Esophagus squamous epithelium (tissue), 5 donors: ENCODE measurements at places on chromosomes 6 and 20.
A peak's percentile ranks its signal among the peaks of the same experiment; 100 is the strongest.

- H3K4me3 ChIP-seq = no peak overlapping the region
- H3K4me1 ChIP-seq = peaks cover 85% of the 10 kb centered on the region
- no peak for DNase-seq
- H3K27me3 ChIP-seq = no peaks in the 10 kb centered on the region
- no peak overlapping the region for H3K27ac ChIP-seq
- H3K36me3 ChIP-seq = no peaks in the 10 kb centered on the region
Observed at GRCh38 chr6:156953127-156953478, 175.9 kb downstream of the ARID1B start.

DNA sequence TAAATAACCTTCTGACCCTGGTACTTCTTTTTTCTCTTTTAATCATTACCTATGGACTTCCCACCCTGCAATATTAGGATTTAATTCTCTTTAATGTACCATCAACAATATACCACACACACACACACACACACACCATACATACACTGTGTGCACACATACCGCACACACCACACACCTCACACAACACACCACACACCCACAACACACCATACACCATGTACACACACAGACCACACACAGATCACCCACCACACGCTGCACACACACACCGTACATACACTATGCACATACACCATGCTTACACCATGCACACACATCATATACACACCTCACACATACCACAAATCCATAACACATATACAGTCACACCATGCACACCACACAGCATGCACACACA, 57.4 kb upstream of the MAP3K4 start:
- no peaks in the 10 kb centered on the region for H3K27me3 ChIP-seq
- no peak for DNase-seq
- H3K27ac ChIP-seq = no peak overlapping the region
- peaks cover 8% of the 10 kb centered on the region for H3K4me1 ChIP-seq
- H3K36me3 ChIP-seq = no peaks in the 10 kb centered on the region
- H3K4me3 ChIP-seq = no peak overlapping the region

- no peaks in the 10 kb centered on the region for H3K27me3 ChIP-seq
- no peak overlapping the region for H3K4me3 ChIP-seq
- no peak overlapping the region for H3K27ac ChIP-seq
- no peak for DNase-seq
Observed at GRCh38 chr6:149354009-149354408, 36.5 kb downstream of the TAB2 start.

DNA sequence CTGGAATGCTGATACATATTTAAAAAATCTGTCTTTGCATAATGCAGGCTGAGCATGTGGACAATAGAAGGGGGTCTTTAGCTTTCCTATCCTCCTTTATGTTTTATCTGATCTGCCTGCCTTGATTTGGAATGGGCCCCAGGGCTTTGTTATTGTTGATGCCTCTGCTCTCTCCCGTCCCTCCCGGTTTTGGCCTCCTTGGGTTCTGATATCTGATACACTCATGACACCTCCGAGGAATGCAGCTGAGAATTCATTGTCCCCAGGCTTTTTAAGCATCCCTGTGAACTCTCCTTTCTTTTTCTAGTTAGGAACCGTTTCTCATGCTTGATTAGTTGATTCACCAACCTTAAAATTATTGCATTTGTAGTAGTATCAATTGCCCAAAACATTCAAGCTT, 185.5 kb upstream of the RALGAPA2 start:
- no peak overlapping the region for H3K4me3 ChIP-seq
- no peak for DNase-seq
- H3K27me3 ChIP-seq = no peaks in the 10 kb centered on the region
- H3K27ac ChIP-seq = no peak overlapping the region

- H3K4me1 ChIP-seq = peaks cover 12% of the 10 kb centered on the region
- no peaks in the 10 kb centered on the region for H3K27me3 ChIP-seq
- H3K4me3 ChIP-seq = no peak overlapping the region
- H3K36me3 ChIP-seq = no peaks in the 10 kb centered on the region
Observed at GRCh38 chr6:2655844-2656433, 94.8 kb downstream of the MYLK4 start.

- H3K27me3 ChIP-seq = no peaks in the 10 kb centered on the region
- peak overlapping the region; percentile 70 for H3K4me3 ChIP-seq
- peak overlapping the region; percentile 94 for H3K27ac ChIP-seq
- H3K36me3 ChIP-seq = no peaks in the 10 kb centered on the region
- DNase-seq = no peak
- peaks cover 36% of the 10 kb centered on the region for H3K4me1 ChIP-seq
Observed at GRCh38 chr6:26033085-26033940, 53.9 kb upstream of the HFE start.

GRCh38 chr6:133474516-133474915, 233.4 kb downstream of the EYA4 start:
- H3K27me3 ChIP-seq = no peaks in the 10 kb centered on the region
- H3K27ac ChIP-seq = no peak overlapping the region
- no peaks in the 10 kb centered on the region for H3K4me1 ChIP-seq
- no peak overlapping the region for H3K4me3 ChIP-seq

DNA sequence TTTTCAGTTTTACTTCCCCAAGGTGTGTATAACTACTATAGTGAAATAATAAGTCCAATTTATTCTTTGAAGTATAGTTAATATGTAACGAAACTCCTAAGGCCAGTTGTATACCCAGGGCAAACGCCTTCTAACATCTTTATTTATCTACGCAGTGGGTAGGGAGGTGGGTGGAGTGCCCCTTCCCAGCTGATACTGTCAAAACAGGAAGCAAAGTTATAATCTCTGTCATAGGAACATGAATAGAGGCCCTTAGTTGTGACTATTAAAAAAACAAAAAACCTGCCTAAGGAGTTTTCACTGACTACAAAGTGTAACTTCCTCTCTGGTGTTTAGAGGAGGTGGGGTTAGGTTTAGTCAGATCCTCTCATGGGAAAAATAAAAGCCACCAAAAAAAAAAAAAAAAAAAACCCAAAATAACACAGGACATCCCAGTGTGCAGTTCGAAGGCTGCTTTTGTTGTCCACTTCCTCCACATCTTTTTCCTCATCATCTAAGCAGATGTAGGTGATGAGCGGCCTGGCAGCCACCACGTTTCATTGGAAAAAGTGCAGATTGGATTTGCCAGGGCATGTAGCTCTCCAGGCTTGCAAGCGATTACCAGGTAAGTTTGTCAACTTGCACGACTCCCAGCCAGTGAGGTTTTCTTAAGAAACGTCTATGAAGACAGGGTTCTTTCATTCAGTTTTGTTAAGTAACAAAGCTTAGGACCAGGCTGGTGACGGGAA, 58.7 kb downstream of the UTRN start:
- H3K4me1 ChIP-seq = peaks cover 99% of the 10 kb centered on the region
- DNase-seq = no peak
- no peaks in the 10 kb centered on the region for H3K36me3 ChIP-seq
- H3K27ac ChIP-seq = peak overlapping the region; percentile 82
